ENCODE measurements at places on chromosomes 12 and 14.

- no peak for DNase-seq
- no peaks in the 10 kb centered on the region for H3K36me3 ChIP-seq
- no peaks in the 10 kb centered on the region for H3K4me1 ChIP-seq
- no peak overlapping the region for H3K27ac ChIP-seq
Measured at GRCh38 chr12:127980585-127980984, 286.4 kb upstream of the TMEM132C start.

DNA sequence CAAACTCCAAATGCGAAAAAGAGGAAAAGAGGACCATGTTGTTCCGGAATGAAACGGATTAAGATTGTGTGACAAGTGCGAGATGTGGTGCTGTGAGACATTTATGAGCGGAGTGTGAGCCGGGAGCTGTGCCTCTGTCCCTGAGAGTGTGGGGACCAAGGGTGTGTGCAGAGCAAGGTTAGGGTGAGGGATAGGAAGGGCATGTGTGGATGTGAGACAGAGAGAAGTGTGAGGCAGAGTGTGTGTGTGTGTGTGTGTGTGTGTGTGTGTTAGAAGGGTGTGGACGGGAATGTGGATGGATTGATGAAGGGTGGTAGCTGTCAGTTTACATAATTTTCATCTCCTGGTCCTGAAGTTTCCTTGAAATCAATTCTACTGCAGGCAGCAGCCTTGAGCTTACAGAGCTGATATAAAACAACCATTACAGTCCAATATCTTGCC, 4.3 kb upstream of the OTX2 start:
- no peak for DNase-seq
- H3K36me3 ChIP-seq: no peaks in the 10 kb centered on the region
- no peak overlapping the region for H3K27ac ChIP-seq
- peaks cover 7% of the 10 kb centered on the region for H3K4me1 ChIP-seq
- no peak overlapping the region for H3K4me3 ChIP-seq

- H3K27me3 ChIP-seq: no peaks in the 10 kb centered on the region
- no peak overlapping the region for H3K27ac ChIP-seq
- H3K4me3 ChIP-seq: no peak overlapping the region
- no peaks in the 10 kb centered on the region for H3K4me1 ChIP-seq
- no peak for DNase-seq
Measured at GRCh38 chr12:88163371-88163770, 21.3 kb downstream of the TMTC3 start.

DNA sequence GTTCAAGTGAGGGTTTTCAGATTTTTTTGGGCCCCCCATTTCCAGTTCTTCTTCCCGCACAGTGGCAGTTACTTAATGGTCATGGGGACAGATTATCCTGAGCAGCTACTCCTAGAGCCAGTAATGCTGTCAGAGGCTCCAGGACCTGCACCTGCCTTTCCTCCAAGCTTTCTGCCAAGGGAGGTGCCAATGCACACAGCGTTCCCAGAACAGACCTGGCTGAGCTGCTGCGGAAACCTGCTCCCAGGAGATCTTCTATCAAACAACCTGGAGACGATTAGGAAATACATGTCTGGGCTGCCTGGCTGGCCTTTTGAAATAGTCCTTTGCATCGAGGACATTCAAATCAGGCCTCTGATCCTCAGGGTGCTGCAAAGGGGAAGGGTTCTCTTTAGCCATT, 120.9 kb downstream of the SLC8A3 start:
- no peaks in the 10 kb centered on the region for H3K36me3 ChIP-seq
- H3K4me3 ChIP-seq: no peak overlapping the region
- no peaks in the 10 kb centered on the region for H3K27me3 ChIP-seq
- H3K4me1 ChIP-seq: no peaks in the 10 kb centered on the region

DNA sequence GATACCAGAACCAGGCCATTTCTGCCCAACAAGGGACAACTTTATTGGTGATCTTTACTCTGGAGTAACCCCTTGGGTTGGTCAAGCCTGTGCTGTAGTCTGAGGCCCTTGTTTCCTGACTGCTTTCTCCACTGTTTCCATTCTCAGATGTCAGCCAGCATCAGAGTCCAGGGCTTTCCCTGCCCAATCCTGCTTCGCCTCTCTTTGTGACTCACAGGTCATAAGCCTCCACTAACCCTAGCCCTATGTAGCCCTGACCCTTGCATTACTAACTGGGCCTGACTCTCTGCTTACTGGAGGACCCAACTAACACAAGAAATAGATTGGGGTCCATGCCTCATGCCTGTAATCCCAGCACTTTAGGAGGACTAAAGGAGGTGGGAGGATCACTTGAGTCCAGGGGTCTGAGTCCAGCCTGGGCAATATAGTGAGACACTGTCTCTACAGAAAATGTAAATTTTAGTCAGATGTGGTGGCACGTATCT, 8.6 kb upstream of the SNRNP35 start:
- H3K27ac ChIP-seq: no peak overlapping the region
- no peak for DNase-seq
- H3K4me1 ChIP-seq: no peaks in the 10 kb centered on the region

- no peak overlapping the region for H3K4me3 ChIP-seq
- peaks cover 34% of the 10 kb centered on the region for H3K4me1 ChIP-seq
- H3K36me3 ChIP-seq: 0 out of 2 replicates have a peak, but pooled peaks cover 2% of the 10 kb centered on the region
- no peak overlapping the region for H3K27ac ChIP-seq
- DNase-seq: no peak
Measured at GRCh38 chr12:120229071-120229486, 28.2 kb upstream of the RPLP0 start.

DNA sequence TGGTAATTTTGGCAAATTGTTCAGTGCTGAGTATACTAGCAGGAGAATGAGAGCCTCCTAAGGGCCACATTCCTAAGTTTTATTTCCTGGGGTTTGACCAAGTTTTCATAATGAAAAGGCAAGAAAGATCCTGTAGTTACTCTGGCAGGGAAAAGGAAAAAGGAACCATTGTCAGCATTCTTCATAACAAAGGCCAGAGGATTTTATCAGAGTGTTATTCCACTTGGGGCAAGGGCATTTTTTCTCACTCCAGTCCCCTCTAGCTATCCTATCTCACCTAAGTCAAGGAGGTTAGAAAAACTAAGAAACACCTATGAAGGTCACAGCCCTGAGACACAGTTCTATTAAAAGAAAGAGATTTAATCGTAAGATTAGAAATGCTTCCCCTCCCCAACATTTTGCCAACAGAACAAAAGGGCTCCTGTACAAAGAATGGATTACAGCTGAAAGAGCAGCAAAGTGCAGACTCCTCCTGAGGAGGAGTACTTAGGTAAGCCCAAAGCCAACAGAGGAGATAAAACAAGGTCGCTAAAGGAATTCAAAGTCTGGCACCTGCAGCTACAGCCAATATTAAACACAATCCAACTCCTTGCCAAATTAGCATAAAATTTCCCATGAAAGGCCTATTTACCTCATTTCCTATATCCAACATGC, 162.4 kb downstream of the GALC start:
- H3K27ac ChIP-seq: no peak overlapping the region
- no peaks in the 10 kb centered on the region for H3K36me3 ChIP-seq
- DNase-seq: no peak

- no peak for DNase-seq
- H3K36me3 ChIP-seq: no peaks in the 10 kb centered on the region
- peaks cover 3% of the 10 kb centered on the region for H3K4me1 ChIP-seq
- no peaks in the 10 kb centered on the region for H3K27me3 ChIP-seq
- H3K4me3 ChIP-seq: no peak overlapping the region
Measured at GRCh38 chr12:1836854-1837421, 16.6 kb downstream of the LRTM2 start.

DNA sequence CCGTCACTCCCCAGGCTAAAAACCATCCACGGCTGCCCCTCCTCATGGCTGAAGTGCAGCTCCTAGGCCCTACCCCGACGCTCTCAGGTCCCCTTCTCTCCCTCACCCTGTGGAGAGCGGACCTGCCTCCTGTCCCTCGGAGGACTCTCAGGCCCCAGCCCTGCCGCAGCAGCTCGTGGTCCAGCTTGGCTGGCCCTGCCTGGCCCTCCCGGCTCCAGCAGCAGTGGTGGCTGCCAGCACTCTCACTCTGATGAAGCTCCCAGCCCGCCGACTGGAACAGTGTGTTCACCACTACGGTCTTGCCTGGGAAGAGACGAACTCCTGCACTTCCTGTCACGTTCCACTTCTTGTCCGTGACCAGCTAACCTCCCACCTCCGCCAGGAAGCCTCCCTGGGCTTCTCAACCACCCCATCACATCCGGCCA, 11.1 kb downstream of the BAG5 start:
- no peaks in the 10 kb centered on the region for H3K27me3 ChIP-seq
- no peak overlapping the region for H3K4me3 ChIP-seq
- no peak for DNase-seq
- H3K27ac ChIP-seq: no peak overlapping the region
- peaks cover 3% of the 10 kb centered on the region for H3K4me1 ChIP-seq

- no peak overlapping the region for H3K4me3 ChIP-seq
- no peak for DNase-seq
- H3K27me3 ChIP-seq: peaks cover 24% of the 10 kb centered on the region
- no peaks in the 10 kb centered on the region for H3K36me3 ChIP-seq
- H3K4me1 ChIP-seq: no peaks in the 10 kb centered on the region
Measured at GRCh38 chr14:28751467-28752058, 15.0 kb upstream of the FOXG1 start.
